ENCODE measurements at places on chromosomes 12 and 14.

- DNase-seq, result peak; percentile 88
These were observed 2.7 kb upstream of the RABGGTA start for GRCh38 chr14:24274101-24274543.

GRCh38 chr14:91464615-91465205 is 45.4 kb downstream of the PPP4R3A start:
- no peak for DNase-seq

- DNase-seq, result no peak
These were observed 602.7 kb upstream of the FLRT2 start for GRCh38 chr14:84927096-84927827.

DNA sequence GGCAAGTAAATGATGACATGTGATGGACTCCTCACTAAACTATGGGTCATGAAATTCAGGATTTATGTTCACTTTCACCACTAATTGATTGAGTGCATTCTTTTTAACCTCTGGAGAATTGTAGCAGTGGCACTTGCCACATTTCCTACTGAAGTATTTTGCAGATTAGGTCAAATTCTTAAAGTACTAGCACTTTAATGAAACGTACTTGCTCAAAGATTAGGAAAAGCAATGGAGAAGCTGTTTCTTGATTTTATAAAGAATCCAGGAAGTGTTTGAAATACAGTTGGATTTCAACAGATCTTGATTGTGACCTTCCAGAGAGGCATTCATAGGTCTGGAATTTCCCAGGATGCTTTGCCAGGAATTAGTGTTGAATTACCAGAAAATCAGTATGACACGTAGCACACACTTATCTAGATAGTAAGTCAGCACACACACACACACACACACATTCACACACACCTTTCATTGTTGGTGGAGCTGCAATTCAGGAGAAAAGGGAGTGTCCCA is 162.6 kb downstream of the MYRFL start:
- DNase-seq, result no peak

GRCh38 chr14:32567543-32568384 is 238.7 kb downstream of the AKAP6 start:
- DNase-seq, result no peak

DNA sequence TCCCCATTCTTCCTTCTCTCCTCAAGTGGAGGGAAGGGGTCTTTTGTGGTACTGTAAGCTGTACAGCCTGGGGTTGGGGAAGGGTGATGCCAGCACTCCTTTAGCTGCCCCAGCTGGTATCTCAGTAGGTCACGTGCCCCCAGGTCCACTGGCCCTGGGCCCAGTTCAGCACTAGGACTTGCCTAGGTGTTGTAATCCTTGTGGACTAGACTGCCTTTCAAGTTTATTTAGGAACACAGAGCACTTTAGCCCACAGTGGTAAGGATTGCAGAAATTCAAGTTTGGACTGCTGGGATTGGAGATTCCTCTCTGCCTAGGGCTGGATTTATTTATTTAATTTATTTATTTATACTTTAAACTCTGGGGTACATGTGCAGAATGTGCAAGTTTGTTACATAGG is 569.6 kb downstream of the AACS start:
- DNase-seq, result no peak

DNA sequence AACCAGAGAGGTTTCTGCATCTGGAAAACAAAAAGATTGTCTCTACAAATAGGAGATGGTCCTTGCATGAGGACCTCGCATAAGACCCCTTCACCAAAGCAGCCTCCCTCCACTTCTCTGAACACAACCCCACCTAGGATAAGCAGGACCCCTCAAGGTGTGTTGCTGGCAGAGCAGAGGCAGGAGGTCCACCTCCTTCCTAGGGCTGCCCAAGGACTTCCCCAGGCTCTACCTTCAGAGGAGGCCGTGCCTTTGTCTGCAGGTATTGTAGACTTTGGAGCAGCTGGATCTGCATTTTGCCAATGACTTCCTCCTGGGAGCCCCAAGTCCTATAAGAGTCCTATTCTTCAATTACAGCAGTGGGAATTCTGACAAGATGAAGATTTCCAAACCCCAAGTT is 67.3 kb upstream of the TSPAN11 start:
- DNase-seq, result no peak

GRCh38 chr14:101458741-101459550 is 102.3 kb upstream of the DIO3 start:
- no peak for DNase-seq

- no peak for DNase-seq
These were observed 81.0 kb upstream of the PLEKHG7 start for GRCh38 chr12:92621833-92622232.

DNA sequence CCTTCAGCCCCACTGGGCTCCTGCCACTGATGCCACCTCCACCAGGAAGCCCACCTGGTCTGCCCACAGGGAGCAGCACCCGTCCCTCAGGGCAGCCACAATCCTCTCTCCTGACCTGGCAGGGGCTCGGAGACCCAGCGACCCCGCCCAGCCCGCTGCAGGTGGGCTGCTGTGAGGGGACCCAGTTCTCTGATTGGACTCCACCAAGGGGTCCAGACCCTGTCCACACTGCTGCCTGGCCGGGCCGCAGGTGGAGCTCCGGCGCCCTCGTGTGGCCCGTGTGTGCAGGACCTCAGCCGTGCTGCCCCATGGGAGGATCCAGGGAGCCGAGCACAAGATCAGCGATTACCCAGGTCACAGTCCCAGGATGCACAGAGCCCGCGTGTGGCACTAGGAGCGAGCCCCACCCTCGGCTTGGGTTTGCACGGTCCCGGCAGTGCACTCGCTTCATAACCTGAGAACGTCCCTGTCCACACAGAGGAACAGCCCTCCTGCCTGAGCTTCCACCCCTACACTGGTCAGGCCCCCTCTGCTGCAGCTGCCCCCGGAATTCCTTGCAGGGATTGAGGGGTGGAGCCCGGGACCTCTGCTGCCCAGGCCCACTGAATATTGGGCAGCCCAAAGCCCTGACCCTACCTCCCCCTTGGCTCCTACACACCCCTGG is 35.4 kb upstream of the TMEM179 start:
- DNase-seq, result peak; percentile 13

DNA sequence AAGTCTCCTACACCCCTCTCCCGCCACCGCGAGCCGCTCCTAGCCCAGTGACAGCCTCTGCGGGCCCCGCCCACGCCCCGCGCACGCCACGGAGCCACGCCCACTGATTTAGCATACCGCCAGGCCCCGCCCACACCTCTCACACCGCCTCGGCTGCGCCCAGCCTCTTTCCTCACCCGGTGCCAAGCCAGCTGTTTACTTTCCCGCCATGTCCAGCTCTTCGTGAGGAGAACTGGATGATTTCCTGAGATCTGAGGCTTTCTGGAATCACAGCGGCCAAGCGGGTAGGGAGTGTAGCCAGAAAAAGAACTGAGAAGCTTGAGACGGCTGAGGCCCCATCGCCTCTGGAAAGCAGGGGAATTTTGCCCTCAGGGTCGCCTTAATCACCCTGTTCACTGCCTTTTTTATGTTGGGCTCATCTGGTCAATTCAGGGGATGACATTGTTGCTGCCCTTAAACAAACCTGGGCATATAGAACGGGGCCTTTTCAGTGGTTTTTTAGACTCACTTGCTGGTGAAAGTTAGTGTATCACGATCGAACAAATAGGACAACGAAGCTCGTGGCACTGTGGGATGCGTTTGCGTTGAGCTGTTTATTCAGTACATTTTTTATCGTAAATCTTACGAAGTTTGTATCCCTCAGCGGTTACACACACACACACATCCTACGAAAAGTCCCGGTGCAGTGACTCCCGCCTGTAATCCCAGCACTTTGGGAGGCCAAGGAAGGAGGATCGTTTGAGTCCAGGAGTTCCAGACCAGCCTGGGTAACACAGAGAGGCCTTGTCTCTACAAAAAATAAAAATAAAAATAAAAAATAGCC is at the start of gene RNF212B:
RNF212B (plus strand) TSS at position 165 of the 823 bp plus-strand sequence. CDS start 2,410 bp downstream, outside the sequence.
- DNase-seq, result peak; percentile 82

DNA sequence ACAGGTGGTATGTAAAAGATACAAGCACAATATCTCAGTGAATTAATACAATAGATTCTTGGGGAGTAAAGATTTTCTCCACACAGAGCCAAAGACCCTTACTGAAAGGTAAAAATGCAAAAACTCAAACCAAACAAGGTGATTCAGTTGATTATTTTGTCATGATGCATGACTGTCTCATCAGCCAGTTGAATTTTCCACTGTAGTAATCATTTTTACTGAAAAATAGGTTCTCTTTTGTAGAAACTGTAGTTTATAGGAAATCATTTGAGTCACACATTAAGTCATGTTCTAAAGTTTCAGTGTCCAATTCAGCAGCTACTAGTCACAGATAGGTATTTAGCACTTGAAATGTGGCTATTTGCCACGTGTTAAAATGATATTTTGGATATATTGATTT is 53.6 kb downstream of the PPFIA2 start:
- no peak for DNase-seq

GRCh38 chr14:102043251-102044025 is 43.4 kb downstream of the HSP90AA1 start:
- no peak for DNase-seq

- DNase-seq, result peak; percentile 24
These were observed 331 bp downstream of the NCKAP1L start for GRCh38 chr12:54497883-54498282.

DNA sequence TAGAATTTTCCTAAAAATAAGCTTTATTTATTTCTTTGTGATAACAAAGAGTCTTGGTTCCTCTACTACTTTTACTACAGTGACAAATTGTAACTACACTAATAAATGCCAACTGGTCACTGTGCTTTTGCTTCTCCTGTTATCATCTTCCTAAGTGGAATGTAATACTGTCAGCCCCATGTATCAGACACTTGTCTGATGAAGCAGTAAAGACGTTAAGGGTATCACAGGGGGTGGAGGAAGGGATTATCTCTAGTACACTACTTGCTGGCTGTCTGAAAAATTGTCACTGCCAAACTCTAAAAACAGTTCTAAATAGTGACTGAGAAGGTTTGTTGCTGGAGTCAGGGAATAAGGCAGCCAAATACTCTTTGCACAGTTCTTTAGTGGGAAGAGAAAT is 11.3 kb downstream of the ASB8 start:
- DNase-seq, result no peak

- DNase-seq, result no peak
These were observed 34.0 kb upstream of the CMKLR1 start for GRCh38 chr12:108373111-108373510.

DNA sequence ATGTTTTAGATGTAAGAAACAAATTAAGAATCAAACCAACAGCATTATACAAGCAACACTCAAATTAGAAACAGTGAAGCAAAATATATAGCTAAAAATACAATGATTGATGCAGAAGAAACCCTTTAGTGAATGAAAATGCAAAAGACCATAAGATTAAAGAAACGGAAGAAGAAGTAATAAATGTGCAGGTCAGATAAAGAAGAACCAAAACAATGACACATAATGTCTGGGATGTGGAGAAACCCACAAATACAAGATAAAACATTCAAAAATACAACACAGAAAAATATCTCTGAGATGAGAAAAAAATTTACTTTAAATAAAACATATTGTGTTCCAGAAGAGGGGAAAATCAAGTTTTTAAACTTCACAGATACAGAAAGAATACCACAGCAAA is 73.4 kb upstream of the AVPR1A start:
- no peak for DNase-seq

- no peak for DNase-seq
These were observed 17.8 kb upstream of the SALL2 start for GRCh38 chr14:21543963-21544362.

DNA sequence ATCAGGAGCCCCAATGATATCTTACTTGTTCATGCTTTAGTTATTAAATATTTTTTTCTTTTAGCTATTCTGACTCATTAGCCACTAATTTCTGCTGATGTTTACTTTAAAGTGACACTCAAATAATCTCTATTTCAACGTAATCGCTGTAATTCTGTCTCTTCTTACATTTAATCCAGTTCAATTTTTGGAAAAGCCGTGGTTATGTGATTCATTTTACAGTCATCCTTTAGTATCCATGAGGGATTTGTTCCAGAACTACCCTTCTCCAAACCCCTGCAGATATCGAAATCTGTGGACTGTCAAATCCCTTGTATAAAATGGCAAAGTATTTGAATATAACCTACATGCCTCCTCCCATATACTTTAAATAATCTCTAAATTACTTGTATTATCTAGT is 1103.4 kb downstream of the LRFN5 start:
- DNase-seq, result no peak

DNA sequence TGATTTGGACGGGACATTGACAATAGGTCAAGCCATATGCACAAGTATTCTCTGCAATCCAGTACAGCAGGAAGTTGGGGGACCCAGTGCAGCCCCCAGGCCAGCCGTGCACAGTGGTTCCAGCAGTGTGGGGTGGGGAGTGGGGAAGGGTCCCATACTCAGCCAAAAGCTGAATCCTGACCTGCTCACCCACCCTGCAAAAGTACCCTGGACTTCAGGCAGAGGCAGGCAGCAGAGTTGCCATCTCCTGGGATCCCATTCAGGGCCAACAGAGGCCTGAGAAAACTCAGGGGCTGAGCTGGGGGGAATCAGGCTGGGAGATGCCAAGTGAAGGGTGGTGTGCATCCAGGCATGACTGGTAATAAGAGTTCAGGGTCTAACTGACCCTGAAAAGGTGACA is 83.9 kb downstream of the ALG10 start:
- DNase-seq, result no peak

DNA sequence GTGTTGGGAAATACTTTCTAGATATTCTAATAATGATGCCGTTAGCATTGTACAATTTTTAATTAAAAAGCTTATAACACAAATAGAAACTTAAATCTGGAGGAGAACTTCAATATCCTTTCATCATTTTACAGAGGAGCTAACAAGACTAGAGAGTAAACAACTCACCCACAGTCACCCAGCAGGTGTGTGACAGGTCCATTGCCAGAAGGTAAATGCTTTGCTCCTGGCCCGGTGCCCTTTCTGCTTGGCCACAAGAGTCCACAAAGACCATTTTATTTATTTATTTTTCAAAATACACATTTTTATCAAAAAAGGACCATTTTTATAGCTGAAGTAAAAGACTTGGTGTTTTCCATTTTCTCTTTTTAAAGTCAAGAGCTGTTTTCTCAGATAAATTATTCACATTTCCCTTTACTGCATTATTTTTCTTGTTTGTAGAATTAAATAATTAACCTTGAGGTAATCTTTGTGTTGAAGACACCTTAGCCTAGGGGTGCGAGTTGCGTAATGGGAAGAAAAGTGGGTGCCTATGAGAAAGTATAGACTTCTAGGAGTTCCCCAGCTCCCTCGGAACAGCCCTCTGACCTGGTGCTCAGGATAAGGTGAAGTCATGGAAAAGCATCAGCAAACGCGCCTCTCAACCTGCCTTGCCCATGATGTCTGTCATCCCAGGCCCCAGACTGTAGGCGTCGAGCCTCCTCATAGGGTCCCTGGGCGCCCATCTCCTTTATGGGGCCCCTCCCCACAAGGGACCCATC is 26.3 kb upstream of the AMIGO2 start:
- DNase-seq, result no peak

Data from CD14-positive monocyte (primary cell).